ENCODE measurements at places on chromosomes 2 and 18.

DNA sequence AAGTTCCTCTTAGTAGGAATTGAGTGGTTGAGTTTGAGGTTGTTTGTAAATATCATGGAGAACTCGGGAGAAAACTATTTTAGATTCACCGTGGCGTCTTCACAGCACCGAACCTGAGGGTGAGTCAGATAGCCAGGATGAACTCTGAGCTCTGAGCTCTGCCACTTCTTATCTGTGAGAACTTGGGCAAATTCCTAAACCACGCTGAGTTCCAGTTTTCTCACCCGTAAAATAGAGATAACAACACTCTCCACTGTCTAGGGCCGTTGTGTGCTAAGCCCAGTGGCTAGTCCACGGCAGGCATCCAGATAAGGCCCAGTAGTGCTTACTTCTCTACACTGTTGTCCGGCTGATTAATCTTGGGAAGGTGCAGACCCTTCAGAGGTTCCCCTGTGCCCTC is 7.0 kb downstream of the KIF5C start:
- no peak for DNase-seq

- no peak for DNase-seq
These were observed 1076.2 kb downstream of the TSN start for GRCh38 chr2:122831649-122832048.

- peak; percentile 50 for DNase-seq
These were observed 17.8 kb downstream of the RASGRP3 start for GRCh38 chr2:33494155-33494779.

DNA sequence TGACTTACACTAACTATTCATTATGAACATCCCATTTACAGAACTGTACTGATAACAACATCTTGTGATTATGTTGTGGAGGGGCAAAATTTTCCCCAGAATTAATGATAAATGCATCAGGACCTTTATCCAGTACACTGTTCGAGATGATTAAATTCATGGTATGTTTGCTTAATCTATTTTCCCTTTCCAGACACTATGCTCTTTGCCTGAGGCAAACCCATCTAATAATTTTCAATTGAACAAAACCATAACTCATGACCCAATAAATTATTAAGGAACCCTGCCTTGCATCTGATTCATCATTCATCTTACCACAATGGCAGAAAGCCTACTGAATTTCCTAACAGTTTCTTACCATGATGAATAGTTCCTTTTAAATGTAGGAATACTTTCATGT is 385.0 kb downstream of the DSEL start:
- no peak for DNase-seq

DNA sequence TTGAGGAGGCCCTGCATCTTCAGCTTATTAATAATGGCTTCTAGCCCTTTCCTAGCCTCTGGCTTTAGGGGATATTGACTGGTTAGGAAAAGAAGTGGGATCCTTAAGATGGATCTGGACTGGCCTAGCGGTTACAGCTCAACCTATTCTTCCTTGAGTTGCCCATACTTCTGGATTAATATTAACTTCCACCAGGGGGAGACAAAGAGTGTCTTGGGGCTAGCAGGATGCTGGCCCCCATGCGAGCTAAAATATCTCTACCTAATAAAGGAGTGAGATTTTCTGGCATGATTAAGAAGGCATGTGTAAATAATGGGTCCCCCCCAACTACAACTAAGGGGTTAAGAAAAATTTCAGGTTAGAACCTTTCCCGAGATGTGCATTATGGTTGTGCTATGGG is 23.2 kb upstream of the PLA2R1 start:
- DNase-seq, result no peak

DNA sequence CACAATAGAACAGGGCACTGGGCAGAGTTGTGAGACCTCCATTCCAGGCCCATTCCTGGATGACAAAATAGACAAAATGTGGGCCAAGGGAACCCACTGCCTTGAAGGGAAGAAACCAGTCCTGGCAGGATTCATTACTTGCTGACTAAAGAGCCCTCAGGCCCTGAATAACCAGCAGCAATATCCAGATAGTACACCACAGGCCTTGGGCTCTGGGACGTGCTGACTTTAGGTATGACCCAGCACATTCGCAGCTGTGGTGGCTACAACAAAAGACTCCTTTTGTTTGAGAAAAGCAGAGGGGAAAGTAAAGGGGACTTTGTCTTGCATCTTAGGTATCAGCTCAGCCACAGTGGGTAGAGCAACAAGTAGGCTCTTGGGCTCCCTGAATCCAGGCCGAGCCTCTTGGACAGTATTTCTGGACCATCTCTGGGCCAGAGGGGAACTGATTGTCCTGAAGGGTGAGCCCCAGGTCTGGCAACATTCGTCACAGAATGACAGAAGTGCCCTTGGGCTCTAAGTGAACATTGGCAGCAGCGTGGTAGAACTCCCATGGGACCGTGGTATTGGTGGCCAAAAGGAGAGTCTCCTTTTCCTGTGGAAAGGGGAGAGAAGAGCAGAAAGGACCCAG is 89.9 kb upstream of the CD226 start:
- no peak for DNase-seq
